ENCODE measurements at places on chromosomes 16 and 17. TPM values are rescaled to one million over a fixed set of nuclear protein-coding genes. Genes with fewer than 3 reads are reported as not detected.

The GJD3 gene
- total RNA-seq, result not detected

The FBXO39 gene
- total RNA-seq, result not detected

The MYO15A gene
- 0.17 TPM for total RNA-seq

The RAB26 gene
- 2.3 TPM for total RNA-seq

The HSD17B1 gene
- 0.75 TPM for total RNA-seq

The GTF3C1 gene
- total RNA-seq, result 73.2 TPM

The KRTAP17-1 gene
- total RNA-seq, result not detected

- DNase-seq, result no peak
These were observed 21.0 kb upstream of the CACNG4 start for GRCh38 chr17:66943484-66943883.

- no peak for DNase-seq
These were observed 2.2 kb downstream of the SLC12A3 start for GRCh38 chr16:56866955-56867830.

GRCh38 chr16:26951950-26952349 lies 114.8 kb upstream of the C16orf82 start:
- no peak for DNase-seq

DNA sequence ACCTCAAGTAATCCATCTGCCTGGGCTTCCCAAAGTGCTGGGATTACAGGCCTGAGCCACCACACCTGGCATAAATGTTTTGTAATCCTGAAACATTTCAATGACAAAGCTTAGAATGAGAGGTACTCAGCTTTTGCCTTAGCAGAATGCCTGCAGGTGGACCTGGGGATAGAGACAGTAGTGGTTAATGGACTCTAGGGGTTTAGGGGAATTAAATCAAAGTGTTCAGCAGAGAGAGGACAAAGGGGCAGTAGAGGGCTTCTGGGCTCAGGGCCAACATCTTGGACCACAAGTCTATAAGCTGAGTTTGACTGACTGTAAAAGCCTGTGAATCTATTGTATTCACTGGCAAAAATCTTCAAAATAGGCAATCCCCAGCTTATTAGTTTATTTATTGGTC lies 36.0 kb upstream of the MED13 start:
- DNase-seq, result no peak

- no peak for DNase-seq
These were observed 17.7 kb downstream of the KSR1 start for GRCh38 chr17:27473748-27474609.

- DNase-seq, result no peak
These were observed 1396.2 kb downstream of the CDH8 start for GRCh38 chr16:60640038-60640437.

DNA sequence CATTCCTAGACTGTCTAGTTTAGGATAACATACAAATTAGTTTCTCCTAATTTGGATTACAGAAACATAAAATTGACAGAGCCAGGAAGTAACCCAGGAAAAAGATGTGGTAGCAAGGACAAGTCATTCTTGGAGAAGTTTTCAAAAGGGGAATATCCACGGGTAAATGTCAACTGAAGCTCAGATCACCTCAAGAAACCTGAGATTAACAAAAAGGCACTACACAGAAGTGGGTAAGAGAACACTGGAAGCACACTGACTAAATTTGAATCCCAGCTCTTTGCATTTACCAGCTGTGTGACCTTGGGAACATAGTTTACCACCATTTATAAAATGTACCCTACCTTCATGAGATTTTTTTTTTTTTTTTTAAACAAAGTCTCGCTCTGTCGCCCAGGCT lies 39.4 kb downstream of the TRAF4 start:
- no peak for DNase-seq

GRCh38 chr17:19709841-19710240 lies 6.5 kb downstream of the SLC47A2 start:
- no peak for DNase-seq

- DNase-seq, result no peak
These were observed 9.7 kb upstream of the CLEC18A start for GRCh38 chr16:69941251-69942098.

DNA sequence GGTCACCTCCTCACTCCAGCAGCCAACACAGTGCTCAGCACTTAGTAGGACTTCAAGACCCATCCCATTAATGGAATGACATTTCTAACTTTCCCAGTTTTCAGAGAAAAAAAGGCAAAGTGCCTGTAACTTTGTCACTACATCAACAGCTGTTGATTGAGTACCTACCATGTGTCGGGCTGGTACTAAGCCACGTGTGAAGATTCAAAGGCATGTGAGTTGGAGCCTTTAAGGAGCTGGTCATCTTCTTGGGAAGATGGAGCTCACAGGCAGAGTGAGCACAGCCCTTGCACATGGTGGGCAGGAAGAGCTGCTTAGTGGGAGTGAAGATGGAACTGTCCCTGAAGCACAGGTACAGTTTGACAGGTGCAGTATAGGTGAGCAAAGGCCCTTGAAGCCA lies 88.6 kb downstream of the GNAO1 start:
- no peak for DNase-seq

- DNase-seq, result no peak
These were observed 10.2 kb downstream of the MMD start for GRCh38 chr17:55411463-55411855.

DNA sequence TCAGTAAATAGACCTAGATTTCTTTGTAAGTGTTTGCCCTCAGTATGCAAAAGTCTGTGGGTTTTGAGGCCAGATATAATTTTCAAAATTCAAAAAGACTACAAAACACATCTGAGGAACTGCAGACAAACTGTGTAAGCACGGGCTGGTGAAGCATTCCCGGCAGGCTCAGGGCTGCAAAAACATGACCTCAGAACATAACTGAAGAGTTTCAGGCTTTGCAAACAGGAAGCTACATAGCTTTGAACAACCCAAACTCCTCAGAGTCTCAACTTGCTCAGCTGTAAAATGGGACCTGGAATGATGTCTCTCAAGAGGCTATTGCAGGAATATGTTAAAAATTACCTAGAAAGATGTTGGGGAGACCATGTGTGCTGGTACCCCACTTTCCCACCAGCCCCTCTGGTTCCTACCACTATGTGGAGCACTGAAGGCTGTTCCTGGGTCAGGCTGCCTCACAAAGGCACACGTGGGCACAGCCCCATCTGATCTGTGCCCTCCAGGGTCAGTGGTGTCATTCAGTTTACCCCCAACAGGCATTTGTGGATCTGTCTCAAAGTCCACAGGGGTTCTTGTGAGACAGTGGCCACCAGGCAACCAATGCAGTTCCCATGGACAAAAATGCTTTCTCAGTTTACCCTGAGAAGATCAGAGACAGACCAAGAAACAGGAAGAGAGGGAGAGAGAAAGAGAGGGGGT lies 72.9 kb downstream of the CREBBP start:
- no peak for DNase-seq

DNA sequence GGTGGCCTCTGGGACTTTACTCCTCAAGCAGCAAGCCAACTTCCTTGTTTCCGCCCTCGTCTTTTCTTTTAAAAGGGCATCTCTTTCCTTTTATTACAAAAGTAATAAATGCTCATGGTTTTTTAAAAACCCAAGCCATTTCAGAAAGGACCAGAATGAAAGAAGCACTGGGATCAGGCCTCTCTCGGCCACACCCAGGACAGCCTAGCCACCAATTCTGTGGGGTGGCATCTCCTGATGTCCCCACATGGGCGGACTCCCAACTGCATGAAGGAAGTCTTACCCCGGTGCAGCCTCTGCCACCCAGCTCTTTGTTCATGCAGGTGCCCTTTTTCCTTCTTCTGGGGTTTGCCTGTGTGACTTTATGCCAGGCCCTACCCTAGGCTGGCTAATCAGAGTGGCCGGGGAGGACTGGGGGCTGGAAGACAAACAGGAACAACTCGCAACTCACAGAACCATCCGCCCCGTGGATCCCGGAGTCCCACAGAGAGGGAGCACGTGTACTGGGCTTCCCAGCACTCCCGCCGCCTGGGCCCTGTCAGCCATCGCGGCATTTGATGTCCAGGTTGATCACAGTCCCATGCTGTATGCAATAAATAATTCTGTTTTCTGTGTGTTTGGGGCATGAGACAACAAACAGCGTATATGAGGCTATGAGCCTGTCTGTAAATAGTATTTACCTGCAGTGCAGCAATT lies 2.6 kb upstream of the RASD1 start:
- DNase-seq, result no peak

GRCh38 chr16:25838724-25839186 lies 147.0 kb downstream of the HS3ST4 start:
- peak; percentile 16 for DNase-seq

GRCh38 chr16:87133112-87133850 lies 183.9 kb downstream of the C16orf95 start:
- no peak for DNase-seq

DNA sequence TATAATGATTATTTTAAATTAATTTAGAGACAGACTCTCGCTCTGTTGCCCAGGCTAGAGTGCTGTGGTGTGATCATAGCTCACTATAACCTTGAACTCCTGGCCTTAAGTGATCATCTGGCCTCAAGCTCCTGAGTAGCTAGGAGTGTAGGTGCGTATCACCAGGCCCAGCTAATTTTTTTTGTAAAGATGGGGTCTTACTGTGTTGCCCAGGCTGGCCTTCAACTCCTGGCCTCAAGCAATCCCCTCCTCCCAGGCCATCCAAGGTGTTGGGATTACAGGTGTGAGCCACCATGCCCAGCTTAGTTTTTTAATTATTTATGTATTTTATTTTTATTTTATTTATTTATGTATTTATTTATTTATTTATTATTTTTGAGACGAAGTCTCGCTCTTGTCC lies 17.9 kb downstream of the CTCF start:
- no peak for DNase-seq

GRCh38 chr17:80847496-80848230 lies 144.0 kb upstream of the CHMP6 start:
- no peak for DNase-seq

DNA sequence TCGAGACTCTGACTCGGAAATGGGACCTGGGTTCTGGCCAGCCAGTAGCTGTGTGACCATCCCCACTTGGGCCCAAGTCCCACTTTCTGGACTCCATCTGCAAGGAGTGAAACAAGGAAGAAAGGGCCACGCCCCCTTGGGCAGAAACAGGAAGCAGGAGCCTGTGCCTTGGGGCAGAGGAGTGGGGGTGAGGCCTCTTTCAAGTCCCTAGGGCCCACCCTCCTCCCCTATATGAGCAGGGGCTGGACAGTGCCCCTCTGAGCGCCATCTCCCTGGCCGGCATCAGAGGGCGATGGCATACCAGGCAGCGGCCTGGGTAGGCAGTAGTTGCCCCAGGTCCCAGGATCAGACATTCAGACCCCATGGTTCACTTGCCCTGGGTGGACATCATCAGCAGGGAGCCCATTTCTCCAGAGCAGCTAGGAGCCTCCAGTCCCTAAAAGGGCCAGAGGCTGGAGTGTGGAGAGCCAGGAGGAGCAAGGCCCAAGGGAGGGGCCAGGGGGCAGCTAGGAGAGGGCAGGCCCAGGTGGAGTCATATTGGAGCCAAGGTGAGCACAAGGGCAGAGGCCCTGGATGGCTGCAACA lies 7.1 kb downstream of the BCAR1 start:
- no peak for DNase-seq

- DNase-seq, result no peak
These were observed 16.1 kb downstream of the WIPI1 start for GRCh38 chr17:68441070-68441770.

- no peak for DNase-seq
These were observed 123.2 kb upstream of the AXIN2 start for GRCh38 chr17:65684631-65685030.

DNA sequence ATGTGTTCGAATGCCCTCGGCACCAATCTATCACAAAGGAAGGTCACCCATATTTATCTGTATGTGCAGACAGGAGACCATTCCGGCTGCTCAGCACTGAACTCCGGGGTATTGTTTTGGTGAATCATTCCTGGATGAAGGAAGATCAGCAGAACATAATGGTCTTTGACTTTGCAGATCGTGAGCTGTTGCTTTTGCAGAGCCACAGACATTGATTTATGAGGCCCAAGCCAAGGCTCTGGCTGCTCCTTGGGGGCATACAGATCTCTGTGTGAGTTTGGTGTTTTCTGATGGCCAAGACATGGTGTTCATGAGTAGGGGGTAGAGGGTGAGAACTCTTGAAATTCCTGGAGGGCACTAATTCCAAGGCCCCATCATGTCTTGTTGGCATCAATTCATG lies 458.8 kb upstream of the HSBP1 start:
- no peak for DNase-seq

DNA sequence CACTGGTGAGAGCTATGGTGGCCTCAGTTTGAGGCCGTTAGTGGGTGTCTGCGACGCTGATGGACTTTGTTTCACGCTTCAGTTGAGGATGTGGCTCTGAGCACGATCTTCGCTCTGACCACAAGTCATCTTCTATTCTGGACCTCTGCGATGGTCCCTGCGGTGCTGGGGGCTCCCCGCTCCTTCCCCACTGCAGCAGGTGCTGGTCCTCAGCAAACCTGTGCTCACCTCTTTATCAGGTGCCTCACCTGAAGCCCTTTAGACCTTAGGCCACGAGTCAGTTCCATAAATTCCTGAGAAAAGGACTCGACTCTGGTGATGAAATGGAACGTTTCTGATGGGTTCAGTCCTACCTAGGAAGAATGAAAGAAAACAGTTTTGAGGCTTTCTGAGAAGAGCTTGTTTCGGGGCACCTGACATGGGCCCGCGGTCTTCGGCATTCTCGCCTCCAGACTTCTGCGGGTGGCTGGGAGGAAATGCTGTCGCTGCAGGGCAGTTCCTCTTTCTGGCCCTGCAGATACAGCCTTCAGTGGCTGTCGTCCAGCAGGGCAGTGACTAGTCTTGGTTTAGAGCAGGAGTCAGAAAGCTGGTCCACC lies 4.7 kb downstream of the KCTD5 start:
- DNase-seq, result no peak

- DNase-seq, result no peak
These were observed 119.7 kb upstream of the LHX1 start for GRCh38 chr17:36817483-36818048.

DNA sequence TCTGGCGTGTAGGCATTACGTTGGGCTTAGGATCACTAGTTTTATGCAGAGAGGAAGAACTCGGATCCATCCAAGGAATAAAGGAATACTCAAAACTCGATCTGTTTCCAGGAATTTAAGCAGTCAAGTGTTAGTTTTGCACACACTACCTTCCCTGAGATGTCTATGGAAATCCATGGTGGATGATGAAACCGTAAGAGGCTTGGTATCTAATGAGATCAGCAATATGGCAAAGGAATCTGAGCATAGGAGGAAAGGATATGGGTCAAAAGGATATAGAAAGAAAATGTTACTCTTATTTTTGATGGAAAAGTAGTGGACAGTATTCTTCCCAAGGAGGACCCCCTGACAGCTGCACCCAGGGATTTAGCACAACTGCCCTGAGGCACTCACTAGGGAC lies 59.6 kb downstream of the SMG6 start:
- no peak for DNase-seq

- DNase-seq, result no peak
These were observed 7.4 kb downstream of the SMIM5 start for GRCh38 chr17:75640556-75641119.

DNA sequence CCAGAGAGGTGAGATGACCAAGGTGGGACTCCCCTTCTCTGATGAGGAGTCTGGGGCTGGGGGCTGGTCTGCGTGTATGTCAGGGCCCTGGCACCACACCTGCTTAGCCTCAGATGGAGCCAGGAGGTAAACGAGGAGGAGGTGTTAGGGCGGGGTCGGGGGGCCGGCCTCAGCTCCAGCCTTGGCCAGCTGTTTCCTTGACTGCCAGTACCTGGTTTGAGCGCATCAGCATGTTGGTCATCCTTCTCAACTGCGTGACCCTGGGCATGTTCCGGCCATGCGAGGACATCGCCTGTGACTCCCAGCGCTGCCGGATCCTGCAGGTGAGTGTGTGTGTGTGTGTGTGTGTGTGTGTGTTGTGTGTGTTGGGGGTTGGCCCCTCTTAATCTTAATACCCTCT lies 8.1 kb downstream of the CACNA1G start:
- no peak for DNase-seq
